ENCODE measurements at places on chromosomes 6 and 20. TPM values are rescaled to one million over a fixed set of nuclear protein-coding genes. Genes with fewer than 3 reads are reported as not detected.

COL11A2 gene
- 1.4 TPM for total RNA-seq

SLC25A27 gene
- 20.7 TPM for total RNA-seq

EFCAB8 gene
- not detected for total RNA-seq

MAK gene
- 0.10 TPM for total RNA-seq

C6orf163 gene
- 5.6 TPM for total RNA-seq

HTR1E gene
- not detected for total RNA-seq

MYT1 gene
- total RNA-seq: 0.20 TPM

WFDC12 gene
- 1.1 TPM for total RNA-seq

CAPN11 gene
- total RNA-seq: 0.89 TPM

IL17A gene
- not detected for total RNA-seq

C6orf52 gene
- total RNA-seq: not detected

MCHR2 gene
- total RNA-seq: not detected

MAFB gene
- total RNA-seq: 20.6 TPM

C20orf202 gene
- 0.69 TPM for total RNA-seq

NECAB3 gene
- 20.5 TPM for total RNA-seq

SIGLEC1 gene
- 3.5 TPM for total RNA-seq

C4A gene
- 5.8 TPM for total RNA-seq

ZSCAN23 gene
- 5.1 TPM for total RNA-seq

SLC22A23 gene
- total RNA-seq: 11.8 TPM

MCCD1 gene
- total RNA-seq: not detected

OXT gene
- total RNA-seq: not detected

CDH4 gene
- total RNA-seq: 0.10 TPM

CYP21A2 gene
- not detected for total RNA-seq

ZBP1 gene
- total RNA-seq: 1.5 TPM

HMGCLL1 gene
- 4.8 TPM for total RNA-seq

TPD52L1 gene
- total RNA-seq: 15.6 TPM

LHFPL5 gene
- total RNA-seq: not detected

Data from skin of body (tissue), 3 donors.